ENCODE measurements at places on chromosomes 5 and 9. TPM values are rescaled to one million over a fixed set of nuclear protein-coding genes. Genes with fewer than 3 reads are reported as not detected.

DNA sequence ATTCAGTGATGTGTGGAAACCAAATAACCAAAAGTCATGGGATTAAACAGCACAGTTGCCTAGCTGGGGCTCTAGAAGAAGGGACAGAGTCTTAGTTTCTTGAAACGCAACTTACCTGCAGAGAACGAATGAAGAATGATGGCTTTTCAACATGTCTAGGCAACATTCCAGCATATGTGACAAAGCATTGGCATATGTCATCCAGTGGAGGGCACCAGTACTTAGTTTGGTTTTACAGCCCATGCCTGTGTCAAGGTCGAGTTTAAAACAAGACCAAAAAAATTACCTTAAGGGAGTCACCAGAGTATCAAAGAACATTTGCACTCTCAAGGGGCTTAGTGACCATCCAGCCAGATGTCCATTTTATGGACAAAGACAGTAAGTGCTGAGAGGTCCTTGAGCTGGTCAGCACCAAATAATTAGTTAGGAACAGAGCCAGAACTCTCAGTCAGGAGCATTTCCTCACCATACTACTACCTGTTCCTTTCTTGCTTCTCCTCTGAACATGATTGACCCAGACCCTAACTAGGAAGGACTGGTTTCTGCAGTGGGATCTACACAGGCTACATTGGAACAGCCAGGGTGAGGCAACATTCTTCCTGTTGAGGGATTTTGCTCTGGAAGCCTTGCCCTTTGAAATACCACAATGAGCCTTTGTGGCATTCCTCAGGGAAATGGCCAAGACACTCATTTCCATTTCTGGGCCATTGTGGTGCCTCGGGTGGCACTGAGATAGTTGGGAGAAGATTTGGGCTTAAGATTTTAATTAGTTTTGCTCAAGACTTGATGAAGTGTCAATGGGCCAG, 75.4 kb upstream of the ANKH start:
- H3K27me3 ChIP-seq: peaks cover 10% of the 10 kb centered on the region
- H3K36me3 ChIP-seq: no peaks in the 10 kb centered on the region
- H3K27ac ChIP-seq: no peak overlapping the region
- H3K4me1 ChIP-seq: no peaks in the 10 kb centered on the region

DNA sequence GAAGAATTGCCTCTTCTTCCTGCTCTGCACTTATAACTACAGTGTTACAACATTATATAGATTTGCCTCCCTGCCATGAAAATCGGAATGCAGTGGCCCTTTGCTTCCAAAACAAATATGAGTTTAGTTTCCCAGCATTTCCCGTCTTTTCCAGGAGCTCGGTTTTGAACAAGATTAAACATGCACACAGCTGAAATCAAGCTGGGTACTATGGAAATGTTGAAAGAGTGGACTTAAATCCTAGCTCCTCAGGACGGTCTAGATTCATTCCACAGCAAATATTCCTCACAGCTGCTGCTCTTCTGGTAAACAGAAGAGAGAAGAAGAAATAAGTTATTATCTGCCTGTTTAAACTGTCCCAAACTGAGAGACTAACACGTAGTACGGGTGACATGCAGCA, 161.4 kb downstream of the PIK3R1 start:
- no peak for DNase-seq
- peaks cover 7% of the 10 kb centered on the region for H3K27me3 ChIP-seq
- no peak overlapping the region for H3K4me3 ChIP-seq
- H3K36me3 ChIP-seq: no peaks in the 10 kb centered on the region
- H3K27ac ChIP-seq: no peak overlapping the region

DNA sequence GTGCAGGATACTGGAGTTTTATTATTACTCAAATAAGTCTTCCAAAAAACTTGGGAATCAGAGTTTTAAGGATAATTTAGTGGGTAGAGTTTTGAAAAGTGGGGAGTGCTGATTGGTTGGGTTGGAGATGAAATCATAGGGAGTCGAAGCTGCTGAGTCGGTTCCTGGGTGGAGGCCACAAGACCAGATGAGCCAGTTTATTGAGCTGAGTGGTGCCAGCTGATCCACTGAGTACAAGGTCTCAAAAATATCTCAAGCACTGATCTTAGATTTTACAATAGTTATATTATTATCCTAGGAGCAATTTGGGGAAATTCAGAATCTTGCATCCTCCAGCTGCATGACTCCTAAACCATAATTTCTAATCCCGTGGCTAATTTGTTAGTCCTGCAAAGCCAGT, 804.9 kb upstream of the SEMA6A start:
- no peaks in the 10 kb centered on the region for H3K27me3 ChIP-seq
- H3K4me3 ChIP-seq: no peak overlapping the region
- no peaks in the 10 kb centered on the region for H3K36me3 ChIP-seq
- no peak overlapping the region for H3K27ac ChIP-seq
- DNase-seq: no peak

- no peaks in the 10 kb centered on the region for H3K36me3 ChIP-seq
- H3K4me3 ChIP-seq: no peak overlapping the region
- H3K4me1 ChIP-seq: peaks cover 8% of the 10 kb centered on the region
- H3K27ac ChIP-seq: no peak overlapping the region
- no peak for DNase-seq
- H3K27me3 ChIP-seq: no peaks in the 10 kb centered on the region
Observed at GRCh38 chr9:4569101-4569500, 78.8 kb downstream of the SLC1A1 start.

GRCh38 chr9:20015427-20015931, 226.6 kb upstream of the SLC24A2 start:
- no peak overlapping the region for H3K4me3 ChIP-seq
- peak; percentile 28 for DNase-seq
- H3K36me3 ChIP-seq: no peaks in the 10 kb centered on the region
- H3K4me1 ChIP-seq: peaks cover 12% of the 10 kb centered on the region

DNA sequence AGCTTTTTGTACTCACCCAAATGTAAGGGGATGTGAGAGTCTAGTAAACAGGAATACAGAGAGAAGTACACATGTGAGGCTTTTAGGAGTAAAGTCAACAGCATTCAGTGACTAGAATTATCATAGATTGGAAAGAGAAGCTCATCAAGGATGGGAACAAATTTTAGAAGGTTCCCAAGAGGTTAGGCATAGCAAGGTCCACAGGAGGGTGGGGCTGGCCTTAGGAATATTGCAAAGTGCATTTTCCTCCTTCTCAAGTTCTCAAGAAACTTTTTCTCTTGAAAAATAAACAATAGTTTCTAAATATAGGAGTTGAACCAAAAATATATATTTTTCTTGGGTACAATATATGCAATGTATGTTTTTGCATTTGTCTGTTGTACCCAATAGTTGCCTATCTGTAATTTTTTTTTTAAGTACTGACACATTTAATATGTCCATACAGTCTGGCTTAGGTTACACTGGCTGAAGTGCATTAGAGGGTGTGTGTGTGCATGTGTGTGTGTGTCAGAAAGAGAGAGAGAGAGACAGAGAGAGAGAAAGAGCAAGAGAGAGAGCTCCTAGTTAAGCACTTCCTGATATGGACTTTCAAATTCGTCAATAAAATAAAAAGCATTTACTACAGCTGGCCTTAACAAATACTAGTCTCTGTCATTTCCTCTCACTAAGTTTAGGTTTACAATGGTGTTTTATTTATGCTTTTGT, 62.2 kb downstream of the SNX18 start:
- H3K4me3 ChIP-seq: no peak overlapping the region
- H3K27ac ChIP-seq: no peak overlapping the region
- H3K27me3 ChIP-seq: no peaks in the 10 kb centered on the region
- no peak for DNase-seq
- H3K36me3 ChIP-seq: no peaks in the 10 kb centered on the region

GRCh38 chr5:43362725-43363435, 49.3 kb downstream of the CCL28 start:
- DNase-seq: no peak
- H3K36me3 ChIP-seq: no peaks in the 10 kb centered on the region
- no peak overlapping the region for H3K4me3 ChIP-seq
- no peak overlapping the region for H3K27ac ChIP-seq
- H3K4me1 ChIP-seq: no peaks in the 10 kb centered on the region
- H3K27me3 ChIP-seq: peaks cover 6% of the 10 kb centered on the region

DNA sequence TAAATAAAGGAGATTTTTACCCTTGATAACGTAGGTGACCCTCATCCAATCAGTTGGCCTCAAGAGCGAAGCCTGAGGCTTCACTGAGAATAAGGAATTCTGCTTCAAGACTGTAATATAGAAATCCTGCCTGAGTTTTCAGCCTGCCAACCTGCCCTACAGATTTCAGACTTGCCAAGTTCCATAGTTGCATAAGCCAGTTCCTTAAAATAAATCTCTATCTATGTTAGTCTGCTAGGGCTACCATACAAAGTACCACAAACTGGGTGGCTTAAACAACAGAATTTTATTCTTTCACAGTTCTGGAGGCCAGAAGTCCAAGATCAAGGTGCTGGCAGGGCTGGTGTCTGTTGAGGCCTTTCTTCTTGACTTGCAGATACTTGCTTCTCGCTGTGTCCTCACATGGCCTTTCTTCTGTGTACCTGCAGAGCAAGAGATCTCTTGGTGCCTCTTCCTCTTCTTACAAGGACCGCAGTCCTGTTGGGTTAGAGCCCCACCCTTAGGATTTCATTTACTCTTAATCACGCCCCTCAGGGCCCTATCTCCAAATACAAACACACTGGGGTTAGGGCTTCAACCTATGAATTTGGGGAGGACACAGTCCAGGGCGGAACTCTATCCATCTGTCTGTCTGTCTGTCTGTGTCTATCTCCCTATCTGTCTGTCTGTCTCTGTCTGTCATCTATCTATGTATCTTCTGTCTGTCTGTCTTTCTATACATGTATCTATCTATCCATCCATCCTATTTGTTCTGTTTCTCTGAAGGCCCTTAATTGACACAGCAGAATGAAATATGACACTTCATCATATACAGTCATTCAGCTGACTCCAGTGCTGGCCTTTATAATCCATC, 17.0 kb upstream of the CMBL start:
- H3K27me3 ChIP-seq: peaks cover 6% of the 10 kb centered on the region
- no peaks in the 10 kb centered on the region for H3K36me3 ChIP-seq
- H3K4me1 ChIP-seq: no peaks in the 10 kb centered on the region
- H3K4me3 ChIP-seq: no peak overlapping the region
- DNase-seq: no peak

DNA sequence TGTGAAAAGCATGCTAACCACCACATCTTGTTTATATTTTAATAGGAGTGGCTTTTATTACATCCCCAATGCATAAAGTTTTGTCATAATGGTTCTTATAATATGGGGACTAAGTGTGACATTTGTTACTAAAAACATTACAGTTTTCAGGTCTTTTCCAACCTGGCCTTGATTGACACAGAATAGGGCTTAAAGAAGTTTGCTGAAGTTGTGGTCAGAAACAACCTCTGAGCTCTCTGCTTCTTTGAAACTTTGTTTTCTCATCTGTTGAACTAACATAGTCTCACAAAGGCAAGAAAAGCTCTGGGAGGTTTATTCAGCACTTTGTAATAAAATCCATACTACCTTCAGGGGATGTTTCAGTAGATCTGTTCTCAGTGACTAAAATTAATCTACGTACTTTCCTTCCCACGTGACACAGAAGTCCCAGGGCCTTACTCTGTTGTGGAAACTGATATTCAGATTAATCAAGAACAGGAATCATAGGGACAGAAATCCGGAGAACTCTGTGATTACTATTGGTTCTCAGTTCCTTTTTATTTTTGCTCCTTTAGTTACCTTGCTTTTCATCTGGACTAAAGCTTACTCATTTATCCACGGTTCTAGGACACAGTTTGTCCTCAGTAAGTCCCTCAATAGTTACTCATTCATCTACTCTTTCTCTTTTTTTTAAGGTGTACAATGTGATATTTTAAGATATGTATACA, 289.0 kb upstream of the EFNA5 start:
- DNase-seq: no peak
- no peak overlapping the region for H3K4me3 ChIP-seq
- H3K36me3 ChIP-seq: no peaks in the 10 kb centered on the region
- no peaks in the 10 kb centered on the region for H3K4me1 ChIP-seq
- no peak overlapping the region for H3K27ac ChIP-seq

DNA sequence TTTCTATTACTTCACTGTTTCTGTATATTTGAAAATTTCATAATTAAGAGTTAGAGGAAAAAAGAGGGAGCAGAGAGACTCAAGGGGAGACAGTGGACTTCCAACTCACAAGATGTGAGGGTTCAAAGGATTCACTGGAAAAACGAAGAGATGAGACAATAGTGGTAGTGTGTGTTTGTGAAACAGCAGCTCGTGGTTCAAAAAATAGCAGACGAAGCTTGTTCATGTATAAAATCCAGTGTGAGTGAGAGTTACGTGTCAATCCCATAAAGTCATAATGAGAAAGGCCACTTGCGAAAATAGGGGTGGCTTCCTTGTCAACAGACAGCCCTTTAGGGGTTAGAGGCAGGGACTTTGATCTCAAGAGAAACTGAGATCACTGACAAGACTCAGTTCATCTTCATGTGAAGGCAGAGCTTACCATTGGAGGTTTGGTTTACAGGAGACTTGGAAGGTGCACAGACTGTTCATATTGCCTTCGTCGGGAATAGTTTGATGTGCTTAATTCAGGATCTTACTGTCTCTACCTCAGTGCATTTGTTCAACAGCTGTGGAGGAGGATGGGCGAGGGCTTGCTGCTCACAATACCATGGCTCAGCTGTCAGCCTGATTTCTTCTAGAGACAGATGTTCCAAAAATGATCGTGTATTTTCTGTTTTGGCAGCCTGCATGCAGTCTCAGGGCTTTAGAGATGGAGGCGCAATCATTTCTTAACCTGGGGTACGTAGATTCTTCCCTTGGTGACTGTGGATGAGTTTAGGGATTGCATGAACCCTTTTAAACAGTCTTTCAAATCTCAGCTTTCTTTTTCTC, 105.7 kb upstream of the KLF9 start:
- no peak for DNase-seq
- no peaks in the 10 kb centered on the region for H3K36me3 ChIP-seq
- no peak overlapping the region for H3K27ac ChIP-seq

- no peaks in the 10 kb centered on the region for H3K36me3 ChIP-seq
- peaks cover 23% of the 10 kb centered on the region for H3K27me3 ChIP-seq
- H3K4me3 ChIP-seq: no peak overlapping the region
- no peak for DNase-seq
- no peak overlapping the region for H3K27ac ChIP-seq
Observed at GRCh38 chr9:76904661-76905457, 1.1 kb downstream of the PRUNE2 start.

ABO gene
- polyA plus RNA-seq: not detected

TMEM174 gene
- polyA plus RNA-seq: not detected

UGCG gene
- 26.1 TPM for polyA plus RNA-seq

FBXO38 gene
- polyA plus RNA-seq: 18.6 TPM

PCDHB10 gene
- 0.68 TPM for polyA plus RNA-seq

SLC6A3 gene
- polyA plus RNA-seq: not detected

PRDM9 gene
- polyA plus RNA-seq: not detected

GLRA1 gene
- polyA plus RNA-seq: not detected
